ENCODE measurements at places on chromosomes 5 and 9.

DNA sequence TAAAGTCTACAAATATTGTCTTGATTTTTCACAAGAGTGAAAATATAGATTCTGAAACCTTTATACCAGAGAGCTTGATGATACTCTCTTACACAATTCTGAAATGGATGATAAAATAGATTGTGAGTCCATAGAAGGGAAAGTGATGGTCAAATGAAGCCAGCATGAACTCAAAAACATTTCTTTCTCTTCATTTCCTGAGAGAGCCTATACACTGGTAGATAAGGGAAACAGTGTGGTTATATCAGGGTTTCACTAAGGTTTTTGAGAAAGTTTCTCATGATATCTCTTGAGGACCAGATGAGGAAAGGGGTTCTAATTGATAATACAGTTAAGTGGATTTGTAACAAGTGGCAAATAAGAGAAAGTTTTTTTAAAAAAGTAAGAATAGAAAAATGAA is 254.1 kb downstream of the PJA2 start:
- no peak for DNase-seq

DNA sequence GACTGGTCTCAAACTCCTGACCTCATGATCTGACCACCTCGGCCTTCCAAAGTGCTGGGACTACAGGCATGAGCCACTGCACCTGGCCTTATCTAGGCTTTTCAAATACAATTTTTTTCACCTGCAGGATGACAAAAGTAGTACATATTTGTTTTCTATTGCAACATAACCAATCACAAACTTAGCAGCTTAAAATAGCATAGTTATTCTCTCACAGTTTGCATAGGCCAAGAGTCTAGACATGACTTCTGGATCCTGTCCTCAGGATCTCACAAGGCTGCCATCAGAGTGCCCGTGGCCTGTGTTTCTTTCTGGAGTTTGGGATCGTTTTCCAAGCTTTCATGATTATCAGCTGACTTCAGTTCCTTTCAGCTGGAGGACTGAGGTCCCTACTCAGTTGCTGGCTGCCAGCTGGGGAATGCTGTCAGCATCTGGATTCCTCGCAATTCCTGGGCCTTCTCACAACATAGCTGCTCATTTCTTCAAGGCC is 348.9 kb downstream of the ARHGEF28 start:
- no peak for DNase-seq

DNA sequence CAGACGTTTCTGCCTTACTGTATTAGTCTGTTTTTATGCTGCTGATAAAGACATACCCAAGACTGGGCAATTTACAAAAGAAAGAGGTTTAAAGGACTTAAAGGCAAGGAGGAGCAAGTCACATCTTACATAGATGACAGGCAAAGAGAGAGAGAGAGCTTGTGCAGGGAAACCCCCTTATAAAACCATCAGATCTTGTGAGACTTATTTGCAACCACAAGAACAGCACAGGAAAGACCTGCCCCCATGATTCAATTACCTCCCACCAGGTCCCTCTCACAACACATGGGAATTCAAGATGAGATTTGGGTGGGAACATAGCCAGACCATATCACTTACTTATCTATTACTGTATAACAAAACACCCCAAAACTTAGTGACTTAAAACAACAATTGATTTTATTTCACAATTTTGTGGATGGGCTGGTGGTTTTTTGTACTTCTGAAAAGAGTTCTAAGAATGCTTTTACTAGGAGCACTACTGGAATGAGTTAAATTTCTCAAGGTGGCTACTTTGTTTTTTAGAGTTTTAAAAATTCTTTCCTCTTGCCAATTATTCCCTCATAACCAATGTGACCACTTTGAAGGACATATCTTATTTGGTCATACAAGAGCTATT is 10.3 kb downstream of the RUSC2 start:
- no peak for DNase-seq

DNA sequence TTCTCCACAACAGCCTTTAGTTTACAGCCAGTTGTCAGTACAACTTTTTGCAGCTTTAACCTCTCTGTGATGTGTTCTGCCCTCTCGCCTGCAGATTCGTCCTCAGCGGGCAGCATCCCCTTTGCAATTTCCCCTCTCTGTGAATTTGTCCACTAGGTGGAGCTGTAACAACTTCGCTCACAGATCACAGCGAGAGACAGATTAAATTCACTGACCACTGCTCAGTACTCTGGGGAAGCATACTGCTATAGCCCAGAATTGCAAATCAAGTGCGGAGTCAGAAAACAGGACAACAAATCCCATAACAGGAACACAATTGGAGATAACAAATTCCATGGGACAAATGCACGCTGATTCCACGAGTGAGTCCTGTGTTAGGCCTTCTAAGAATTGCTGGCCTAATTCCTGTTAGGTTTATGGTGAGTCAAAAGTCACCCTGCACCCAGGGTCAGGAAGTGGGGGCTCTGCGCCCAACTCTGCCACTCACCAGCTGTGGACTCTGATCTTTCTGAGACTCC is 2124.9 kb downstream of the MAT2B start:
- DNase-seq: peak; percentile 35

- DNase-seq: no peak
Observed at GRCh38 chr5:78979909-78980308, 5.2 kb downstream of the ARSB start.

DNA sequence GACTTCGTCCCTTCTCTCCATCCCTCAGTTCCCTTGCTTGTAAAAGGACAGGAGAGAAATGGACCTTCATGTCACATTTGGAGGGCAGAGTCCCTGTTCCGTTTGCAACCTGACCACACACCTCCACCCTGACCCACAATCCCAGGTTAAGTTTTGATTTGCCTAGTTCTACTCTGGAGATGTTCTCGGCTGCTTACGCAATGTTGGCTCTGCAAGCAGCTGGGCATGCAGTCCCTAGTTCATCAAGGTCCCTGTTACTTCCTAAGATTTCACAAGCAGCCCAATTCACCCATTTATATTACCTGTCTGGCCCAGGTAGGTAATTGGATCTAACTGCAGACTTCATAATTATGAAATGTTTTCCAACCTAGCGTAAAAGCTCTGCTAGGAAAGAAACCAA is 28.8 kb downstream of the SLIT3 start:
- no peak for DNase-seq

- no peak for DNase-seq
Observed at GRCh38 chr5:42855386-42855785, 43.7 kb upstream of the SELENOP start.

DNA sequence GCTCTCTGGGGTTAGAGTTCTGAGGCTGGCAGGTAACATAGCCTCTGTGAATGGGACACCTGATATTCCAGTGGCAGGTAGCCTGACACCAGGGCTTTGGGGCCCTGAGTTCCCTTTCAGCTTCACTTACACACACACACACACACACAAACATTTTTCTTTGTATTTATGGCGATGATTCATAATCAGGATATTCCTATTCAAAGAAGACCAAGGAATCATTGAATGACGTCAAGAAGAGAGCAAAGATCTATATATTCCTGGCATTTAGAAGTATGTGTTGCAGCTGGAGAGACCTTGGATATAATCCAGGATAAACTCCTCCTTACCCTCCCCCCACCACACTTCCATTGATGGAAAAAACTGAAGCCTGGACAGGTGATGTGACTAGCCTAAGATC is 7.9 kb upstream of the ENTREP1 start:
- no peak for DNase-seq

- DNase-seq: no peak
Observed at GRCh38 chr5:139637438-139638089, 10.6 kb upstream of the CXXC5 start.

DNA sequence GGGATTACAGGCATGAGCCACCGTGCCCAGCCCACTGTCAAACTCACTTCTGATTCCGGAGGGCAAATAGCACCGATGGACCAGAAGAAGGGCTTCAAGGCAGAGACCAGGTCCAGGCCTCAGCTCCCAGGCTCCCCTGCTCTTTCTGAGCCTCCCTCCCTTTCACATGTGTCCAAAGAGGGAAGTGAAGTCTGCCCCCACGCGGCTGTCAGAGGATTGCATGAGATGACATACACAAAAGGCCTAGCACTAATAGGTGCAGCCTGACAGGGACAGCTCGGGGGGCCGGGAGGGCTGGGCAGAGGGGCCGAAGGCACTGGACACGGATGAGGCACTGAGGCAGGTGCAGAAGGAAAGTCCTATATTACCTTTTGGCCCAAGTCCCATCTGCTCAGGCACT is 16.1 kb downstream of the FBP1 start:
- DNase-seq: no peak

- no peak for DNase-seq
Observed at GRCh38 chr9:34227445-34227844, 48.6 kb downstream of the UBAP1 start.

DNA sequence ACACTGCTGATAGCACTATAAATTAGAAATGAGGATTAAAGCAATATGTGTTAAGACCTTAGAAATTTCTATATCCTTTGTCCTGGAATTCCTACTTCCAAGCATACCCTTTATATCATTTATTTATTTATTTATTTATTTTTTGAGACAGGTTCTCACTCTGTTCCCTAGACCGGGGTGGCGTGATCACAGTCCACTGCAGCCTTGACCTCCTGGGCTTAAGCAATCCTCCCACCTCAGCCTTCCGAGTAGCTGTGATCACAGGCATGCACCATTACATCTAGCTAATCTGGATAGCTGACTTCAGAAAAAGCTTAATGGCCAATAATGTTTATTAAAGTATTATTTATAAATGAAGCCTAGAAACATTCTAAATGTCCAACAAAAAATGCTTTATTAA is 27.3 kb downstream of the ACO1 start:
- no peak for DNase-seq

DNA sequence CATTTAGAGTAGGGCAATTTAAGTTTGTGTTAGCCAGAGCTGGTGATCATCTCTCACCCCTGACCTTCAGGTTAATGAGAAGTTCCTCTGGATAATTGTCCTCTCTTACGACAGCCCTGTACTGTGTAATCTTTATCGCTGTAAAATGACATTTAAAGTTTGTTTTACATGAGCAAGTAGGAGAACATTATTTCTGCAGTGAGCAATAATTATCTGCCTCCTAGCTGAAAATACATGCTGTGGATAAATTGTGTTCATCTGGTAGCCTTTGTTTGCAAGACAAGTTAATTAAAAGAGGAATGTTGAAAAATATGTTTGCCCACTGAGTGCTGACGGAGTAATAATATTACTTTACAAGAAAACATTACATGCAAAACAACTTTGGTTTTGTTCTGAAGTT is 1083.8 kb upstream of the NUDT12 start:
- DNase-seq: no peak

GRCh38 chr5:142441616-142442015 is 116.8 kb upstream of the SPRY4 start:
- no peak for DNase-seq

DNA sequence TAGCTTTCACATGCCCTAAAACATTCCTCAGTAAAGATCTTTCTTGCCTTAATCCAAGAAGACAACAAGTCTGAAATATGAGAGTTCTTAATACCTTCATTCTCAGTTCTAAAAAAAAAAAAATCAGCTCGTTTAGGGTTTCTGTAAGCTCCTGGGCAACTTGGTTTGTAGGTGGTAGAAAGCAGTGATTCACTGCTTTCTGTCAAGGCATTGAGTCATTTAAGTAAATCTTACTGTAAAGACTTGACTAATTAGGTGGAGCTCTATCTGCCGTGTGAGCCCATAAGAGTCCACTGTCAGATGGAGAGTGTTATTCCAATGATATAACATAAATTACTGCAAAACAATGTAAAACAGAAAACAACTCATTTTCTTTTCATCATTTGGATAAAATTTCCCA is 56.1 kb upstream of the MAST4 start:
- DNase-seq: no peak

GRCh38 chr9:96599298-96599697 is 20.3 kb downstream of the CDC14B start:
- no peak for DNase-seq

DNA sequence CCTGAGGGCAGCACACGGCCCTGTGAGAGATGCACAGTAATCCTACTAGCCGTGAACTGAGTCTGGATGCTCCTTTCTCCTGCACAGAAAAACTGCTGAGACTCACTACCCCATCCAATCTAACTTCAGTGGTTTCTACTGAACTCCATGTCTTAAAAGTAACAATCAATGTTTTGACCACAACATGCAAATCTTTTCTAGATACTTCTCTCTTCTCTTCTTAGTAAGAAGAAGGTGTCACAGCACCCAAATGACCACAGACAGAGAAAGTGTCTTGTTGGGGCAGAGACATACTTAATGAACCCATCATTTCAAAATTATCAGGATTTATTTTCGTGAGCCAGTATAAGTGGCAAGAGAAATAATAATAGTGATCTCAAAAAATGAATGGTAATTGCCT is 285.8 kb upstream of the MEF2C start:
- DNase-seq: no peak

- DNase-seq: peak; percentile 23
Observed at GRCh38 chr5:150461231-150461630, 11.7 kb upstream of the RPS14 start.

DNA sequence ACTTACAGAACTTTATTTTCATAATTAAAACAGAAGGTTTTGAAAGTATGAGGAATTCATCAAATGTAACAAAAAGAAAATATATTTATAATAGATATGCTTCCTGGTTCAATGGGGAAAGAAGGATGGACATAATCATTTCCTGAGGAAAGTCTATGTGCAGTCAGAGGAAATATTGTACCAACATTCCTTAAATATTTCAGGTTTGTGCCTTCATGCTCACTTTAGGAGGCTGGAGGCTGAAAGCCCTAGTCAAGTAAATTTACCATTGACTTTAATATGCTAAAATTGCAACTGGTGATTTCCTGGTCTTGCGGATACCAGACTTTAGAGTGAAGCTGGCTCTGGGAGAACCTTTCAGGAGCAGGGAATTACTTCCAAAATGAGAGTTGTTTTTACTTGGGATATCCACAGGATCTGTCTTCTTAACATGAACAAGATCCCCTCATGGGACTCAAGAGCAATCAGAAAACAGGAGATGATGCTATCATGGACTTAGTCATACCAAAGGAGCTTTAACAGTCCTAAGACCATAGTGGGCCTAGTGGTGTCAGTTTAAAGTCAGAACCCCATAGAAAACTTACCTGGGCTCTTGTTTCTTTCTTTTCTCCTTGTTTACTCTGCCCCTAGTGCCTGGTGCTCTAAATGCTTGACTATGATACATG is 762.8 kb upstream of the GRAMD2B start:
- DNase-seq: no peak

GRCh38 chr5:111063709-111064322 is 7.7 kb upstream of the TSLP start:
- no peak for DNase-seq

GRCh38 chr5:42779083-42779482 is 22.5 kb downstream of the CCDC152 start:
- DNase-seq: no peak

DNA sequence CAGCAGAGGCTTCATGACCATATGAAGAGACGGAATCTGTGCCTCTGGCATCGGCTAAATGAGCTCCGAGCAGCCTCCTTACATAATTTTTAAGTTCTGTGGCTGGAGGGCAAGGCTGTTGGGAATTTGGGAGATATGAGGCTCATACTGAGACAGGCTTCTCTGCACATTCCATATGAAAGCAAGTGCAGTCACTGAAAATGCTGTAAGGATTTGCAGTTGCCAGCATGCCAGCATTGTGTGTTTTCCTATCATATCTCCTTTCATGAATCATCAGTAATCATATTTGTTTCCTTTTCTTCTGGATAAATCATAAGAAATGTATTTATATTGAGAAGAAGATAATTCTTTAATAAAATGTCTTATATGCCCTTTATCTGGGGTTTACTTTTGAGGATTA is 775.4 kb downstream of the SEMA5A start:
- no peak for DNase-seq

GRCh38 chr9:135214706-135215105 is 127.2 kb downstream of the OLFM1 start:
- no peak for DNase-seq

Data from GDM1 (cell line).